Sciatic nerve (tissue), 2 donors: ENCODE measurements at places on chromosomes 4 and X. TPM values are rescaled to one million over a fixed set of nuclear protein-coding genes. Genes with fewer than 3 reads are reported as not detected.

DNA sequence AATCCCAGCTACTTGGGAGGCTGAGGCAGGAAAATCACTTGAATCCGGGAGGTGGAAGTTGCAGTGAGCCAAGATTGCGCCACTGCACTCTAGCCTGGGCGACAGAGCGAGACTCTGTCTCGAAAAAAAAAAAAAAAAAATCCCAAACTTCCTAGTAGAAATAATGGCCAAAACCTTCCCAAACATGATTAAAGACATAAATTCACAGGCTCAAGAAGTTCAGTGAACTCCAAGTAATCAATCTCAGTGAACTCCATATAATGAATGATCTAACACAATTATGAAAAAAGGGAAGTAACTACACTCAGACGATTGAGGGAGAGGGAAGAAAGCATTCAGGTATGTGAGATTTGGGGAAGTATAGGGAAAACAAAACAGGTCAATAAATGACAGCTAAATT is 6.5 kb downstream of the FUNDC1 start:
- no peak for DNase-seq

- no peak for DNase-seq
Observed at GRCh38 chrX:103373581-103373980, 2.8 kb upstream of the BEX3 start.

- no peak for DNase-seq
Observed at GRCh38 chr4:91758487-91758886, 545.3 kb upstream of the GRID2 start.

DNA sequence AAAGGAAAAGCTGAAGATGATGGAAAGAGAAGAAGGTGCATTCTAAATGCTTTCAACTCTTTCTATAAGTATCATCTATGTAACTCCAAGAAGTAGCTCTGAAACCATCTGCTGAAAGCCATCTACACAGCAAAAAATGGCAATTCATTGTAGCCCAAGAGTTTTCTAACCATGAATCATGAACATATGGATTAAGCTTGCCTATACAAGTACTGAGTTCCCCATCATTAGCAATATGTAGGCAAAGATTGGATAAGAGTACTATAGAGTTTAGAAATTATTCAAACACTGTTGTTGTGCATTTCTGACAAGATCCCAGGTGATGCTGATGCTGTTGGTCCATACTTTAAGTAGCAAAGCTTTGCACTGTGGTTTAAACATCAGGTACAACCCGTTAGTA is 11.2 kb downstream of the DAPP1 start:
- no peak for DNase-seq

DNA sequence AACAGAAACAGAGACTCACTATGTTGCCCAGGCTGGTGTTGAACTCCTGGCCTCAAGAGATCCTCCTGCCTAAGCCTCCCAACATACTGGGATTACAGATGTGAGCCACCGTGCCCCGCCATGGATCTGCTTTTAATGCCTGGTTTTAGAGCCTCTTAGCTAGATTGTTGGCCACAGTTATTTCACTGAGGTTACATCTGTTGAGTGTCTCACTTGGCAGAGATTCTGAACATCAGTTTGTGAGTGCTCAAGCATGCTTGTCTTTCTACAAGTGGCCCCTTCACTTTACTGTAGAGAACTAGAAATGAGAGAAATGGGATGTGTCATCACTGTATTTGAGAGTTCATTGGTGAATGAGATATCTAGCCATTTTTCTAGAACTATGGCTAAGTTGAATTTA is 218.5 kb downstream of the APBB2 start:
- no peak for DNase-seq

GRCh38 chr4:102824398-102824797 is 3.0 kb downstream of the UBE2D3 start:
- DNase-seq, result no peak

GRCh38 chr4:184200296-184200695 is 17.4 kb downstream of the ENPP6 start:
- no peak for DNase-seq

DNA sequence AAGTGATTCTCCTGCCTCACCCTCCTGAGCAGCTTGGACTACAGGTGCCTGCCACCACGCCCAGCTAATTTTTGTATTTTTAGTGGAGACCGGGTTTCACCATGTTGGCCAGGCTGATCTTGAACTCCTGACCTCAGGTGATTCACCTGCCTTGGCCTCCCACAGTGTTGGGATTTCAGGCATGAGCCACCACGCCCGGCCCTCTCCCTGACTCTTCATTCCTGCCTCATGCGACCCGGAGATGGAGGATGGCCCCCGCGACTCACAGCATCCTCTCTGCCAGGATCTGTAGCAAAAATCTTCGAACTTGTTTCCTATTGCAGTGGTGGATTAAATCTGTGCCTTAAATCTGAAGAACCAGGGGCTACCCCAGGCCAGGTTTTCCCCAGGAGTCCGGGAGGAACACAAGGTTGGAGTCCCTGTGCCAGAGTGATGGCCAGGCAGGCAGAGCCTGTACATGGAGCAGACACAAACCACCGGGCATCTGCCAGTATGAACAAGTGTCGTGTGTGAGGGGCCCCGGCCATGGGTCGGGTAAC is 11.5 kb downstream of the CPLX1 start:
- no peak for DNase-seq

GRCh38 chr4:11593576-11594116 is 165.0 kb upstream of the HS3ST1 start:
- no peak for DNase-seq

DNA sequence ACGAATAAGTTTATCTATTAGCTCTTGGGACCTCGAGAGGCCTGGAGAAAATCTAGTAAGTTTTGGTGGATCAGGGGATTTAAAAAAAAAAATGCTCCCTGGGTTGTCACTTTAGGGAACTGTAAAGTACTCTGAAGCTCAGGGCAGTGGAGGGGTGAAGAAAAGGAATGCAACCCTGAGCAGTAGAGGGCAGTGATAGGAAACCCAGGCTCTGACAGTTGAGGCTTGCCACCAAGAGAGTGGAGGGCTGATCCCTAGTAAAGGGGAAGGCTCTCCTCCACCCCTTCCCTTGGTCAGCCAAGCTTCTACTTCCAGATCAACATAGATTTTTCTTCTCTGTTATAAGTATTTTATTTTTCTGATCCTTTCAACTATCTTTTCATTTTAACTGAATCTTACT is 73.1 kb downstream of the FBXO8 start:
- no peak for DNase-seq

- DNase-seq, result no peak
Observed at GRCh38 chr4:5220028-5220427, 168.7 kb downstream of the STK32B start.

The TMSB15B gene
- 5.1 TPM for total RNA-seq

The CFAP47 gene
- 0.18 TPM for total RNA-seq

The SHROOM4 gene
- total RNA-seq, result 11.4 TPM
